Vagina (tissue), 2 donors: ENCODE measurements at places on chromosomes 6 and 20.

- no peak for DNase-seq
Observed at GRCh38 chr20:57829805-57830514, 120.1 kb upstream of the PMEPA1 start.

DNA sequence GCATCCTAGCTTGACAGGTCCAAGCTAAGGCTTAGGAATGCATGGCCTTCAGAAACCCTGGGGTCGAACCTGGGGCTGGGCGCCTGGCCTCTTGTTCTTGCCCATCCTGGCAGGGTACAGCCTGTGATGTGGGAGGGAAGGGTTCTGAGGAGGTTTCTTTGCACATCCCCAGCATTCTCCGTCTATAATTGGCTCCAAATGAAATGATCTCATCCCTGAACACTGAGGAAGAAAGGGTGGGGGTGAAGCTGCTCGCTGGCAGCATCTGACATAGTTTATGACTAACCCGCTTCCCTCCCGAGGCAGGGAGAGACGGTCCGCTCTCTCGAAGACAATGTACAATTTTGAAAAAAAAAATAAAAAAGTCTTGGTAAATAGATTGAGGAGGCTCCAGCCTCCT is 67.1 kb upstream of the ZNFX1 start:
- DNase-seq = no peak

DNA sequence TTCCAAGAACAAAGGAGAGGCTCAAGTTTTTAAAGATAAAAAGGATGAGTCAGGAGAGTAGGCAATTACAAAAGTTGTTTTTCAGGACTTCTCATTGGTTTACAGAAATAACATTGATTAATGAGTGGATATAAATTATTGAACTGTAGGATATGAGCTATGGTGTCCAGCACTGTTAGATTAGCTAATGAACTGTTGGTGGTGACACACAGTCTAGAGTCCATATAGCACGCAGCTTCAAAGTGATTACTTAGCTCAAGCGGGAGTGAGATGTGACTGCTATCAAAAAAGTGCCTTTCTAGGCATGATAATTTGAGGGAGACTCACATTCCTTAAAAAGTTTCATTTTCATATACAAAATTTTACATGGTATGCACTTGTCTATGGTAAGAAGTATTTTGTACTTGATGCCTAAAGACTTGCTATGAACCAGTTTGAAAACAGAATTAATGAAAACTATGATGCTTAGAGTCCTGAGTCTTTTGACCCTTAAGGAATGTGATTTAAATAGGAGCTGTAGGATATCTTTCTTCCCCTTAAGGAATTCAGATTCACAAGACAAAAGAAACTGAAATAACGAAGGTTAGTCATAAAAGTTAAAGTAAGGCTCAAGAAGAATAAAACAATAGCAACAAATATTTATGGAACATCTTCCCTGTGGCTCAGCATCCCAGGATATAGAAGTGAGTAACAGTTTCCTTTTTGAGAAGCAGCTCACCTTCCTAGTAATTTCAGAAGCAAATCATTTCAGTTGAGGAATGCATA is 22.2 kb upstream of the ADIG start:
- no peak for DNase-seq

DNA sequence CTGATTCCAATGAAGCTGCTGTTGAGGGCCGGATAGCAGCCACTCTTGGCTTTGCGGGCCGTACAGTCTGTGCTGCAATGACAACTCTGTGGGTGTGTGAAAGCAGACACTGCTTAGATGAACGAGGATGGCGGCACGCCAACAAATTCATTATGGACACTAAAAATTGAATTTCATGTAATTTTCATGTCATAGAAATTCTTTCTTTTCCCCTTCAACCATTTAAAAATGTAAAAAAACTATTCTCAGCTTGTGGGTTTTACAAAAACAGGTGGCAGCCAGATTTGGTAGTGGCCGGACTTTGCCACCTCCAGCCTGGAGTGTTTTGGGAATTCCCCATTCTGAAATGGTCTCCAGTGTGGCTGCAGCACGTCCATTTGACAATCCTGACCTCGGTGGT is 26.0 kb downstream of the MAS1 start:
- no peak for DNase-seq

DNA sequence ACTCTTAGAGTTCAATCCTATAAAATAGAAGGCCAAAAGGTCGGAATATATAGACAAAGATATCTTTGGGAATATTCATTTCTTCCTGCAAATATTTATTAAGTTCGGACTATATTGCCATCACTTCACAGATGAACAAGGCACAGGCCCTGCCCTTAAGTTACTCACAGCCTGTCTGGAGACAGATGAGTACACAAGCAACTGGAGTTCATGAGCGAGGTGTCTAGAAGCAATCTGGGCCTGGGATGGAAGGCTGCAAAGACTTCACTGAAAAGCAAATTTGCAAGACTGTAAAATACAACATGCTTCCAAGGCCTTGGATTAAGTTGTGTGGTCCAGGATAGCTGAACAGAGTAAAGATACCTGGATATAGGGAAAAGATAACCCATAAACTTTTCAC is 56.7 kb upstream of the CEP85L start:
- DNase-seq = no peak

DNA sequence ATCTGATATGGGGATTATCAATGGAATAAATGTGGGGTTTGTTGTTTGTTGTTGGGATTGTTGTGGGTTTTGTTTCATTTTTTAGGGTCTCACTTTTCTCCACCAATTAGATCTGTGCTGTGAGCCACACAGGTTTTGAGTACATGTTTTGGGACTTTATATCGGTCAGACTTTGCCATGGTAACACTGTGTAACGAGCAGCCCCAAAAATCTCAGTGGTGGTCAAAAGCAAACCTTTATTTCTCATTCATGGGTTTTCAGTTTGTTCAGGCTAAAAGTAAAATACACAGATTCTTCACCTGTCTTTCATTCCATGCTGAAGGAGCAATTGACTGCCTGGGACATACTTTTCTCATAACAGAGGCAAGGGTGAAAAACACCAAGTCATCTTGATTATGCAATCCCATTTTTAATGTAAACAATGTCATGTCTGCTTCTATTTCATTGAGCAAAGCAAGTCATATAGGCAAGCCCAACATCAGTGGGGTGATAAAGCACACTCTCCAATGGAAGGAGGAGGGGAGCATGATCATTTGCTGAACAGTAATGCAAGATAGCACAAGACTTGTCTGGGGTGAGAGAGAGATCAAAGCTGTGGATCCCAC is 101.1 kb upstream of the PLCB4 start:
- DNase-seq = no peak

GRCh38 chr6:2976571-2977085 is 5.3 kb upstream of the SERPINB6 start:
- DNase-seq = no peak

DNA sequence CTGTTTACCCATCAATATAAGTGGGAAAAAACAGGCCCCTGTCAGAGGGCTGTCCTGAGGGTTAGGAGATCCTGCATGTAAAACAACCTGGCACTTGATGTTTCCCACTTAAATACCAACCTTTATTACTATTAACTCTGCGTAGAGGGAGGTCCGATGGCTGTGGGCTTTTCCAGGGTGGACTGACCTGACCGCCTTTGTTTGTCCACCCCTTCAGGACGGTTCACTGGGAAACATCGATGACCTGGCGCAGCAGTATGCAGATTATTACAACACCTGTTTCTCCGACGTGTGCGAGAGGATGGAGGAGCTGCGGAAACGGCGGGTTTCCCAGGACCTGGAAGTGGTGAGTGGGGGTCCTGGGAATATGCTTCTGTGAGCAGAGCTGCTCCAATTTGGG is 47.3 kb downstream of the SASH1 start:
- no peak for DNase-seq

- no peak for DNase-seq
Observed at GRCh38 chr20:37520419-37520955, 563 bp upstream of the NNAT start.

DNA sequence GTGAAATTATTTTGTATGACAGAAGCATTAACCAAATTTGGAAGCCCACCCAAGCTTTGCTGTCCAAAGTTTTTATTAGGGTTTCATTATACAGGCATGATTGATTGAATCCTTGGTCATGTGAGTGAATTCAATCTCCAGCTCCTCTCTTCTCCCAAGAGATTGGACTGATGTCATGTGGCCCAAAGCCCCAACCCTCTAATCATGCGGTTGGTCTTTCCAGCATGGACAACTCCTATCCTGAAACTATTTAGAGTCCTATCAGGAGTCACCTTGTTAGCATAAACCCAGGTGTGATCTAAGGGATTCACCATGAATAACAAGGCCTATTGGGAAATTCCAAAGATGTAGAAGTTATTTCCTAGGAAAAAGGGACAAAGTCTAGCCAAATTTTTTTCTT is 10.6 kb downstream of the POLR3F start:
- no peak for DNase-seq

DNA sequence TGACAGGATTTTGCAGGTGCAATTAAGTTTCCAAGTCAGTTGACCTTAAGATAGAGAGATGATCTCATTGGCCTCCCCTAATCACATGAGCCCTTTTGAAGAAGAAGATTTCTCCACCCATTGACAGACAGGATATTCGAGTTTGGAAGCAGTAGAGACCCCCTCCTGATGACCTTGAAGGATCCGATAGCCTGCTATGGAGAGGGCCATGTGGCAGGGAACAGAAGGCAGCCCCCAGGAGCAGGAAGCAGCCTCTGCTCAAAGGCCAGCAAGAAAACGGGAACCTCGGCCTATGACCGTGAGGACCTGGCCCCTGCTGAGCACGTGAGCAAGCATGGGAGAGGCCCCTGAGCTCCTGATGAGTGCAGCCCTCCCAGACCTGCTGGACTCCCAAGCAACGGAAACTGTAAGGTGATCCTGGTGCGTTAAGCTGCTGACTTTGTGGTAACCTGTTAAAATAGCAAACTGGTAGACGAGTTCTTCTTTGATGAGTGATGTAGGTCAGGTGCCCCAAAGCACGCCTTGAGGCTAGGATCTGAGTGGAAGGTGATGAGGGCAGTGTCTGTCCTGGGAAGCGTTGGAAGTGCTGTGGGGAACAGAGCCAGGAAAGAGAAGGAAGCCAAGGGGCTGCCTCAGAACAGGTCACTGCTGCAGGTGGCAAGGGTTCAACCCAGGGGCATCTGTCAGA is 18.5 kb upstream of the TUBB2A start:
- DNase-seq = no peak

- no peak for DNase-seq
Observed at GRCh38 chr6:147053311-147053921, 150.8 kb upstream of the STXBP5 start.

- no peak for DNase-seq
Observed at GRCh38 chr6:76439811-76440210, 367.3 kb upstream of the IMPG1 start.

DNA sequence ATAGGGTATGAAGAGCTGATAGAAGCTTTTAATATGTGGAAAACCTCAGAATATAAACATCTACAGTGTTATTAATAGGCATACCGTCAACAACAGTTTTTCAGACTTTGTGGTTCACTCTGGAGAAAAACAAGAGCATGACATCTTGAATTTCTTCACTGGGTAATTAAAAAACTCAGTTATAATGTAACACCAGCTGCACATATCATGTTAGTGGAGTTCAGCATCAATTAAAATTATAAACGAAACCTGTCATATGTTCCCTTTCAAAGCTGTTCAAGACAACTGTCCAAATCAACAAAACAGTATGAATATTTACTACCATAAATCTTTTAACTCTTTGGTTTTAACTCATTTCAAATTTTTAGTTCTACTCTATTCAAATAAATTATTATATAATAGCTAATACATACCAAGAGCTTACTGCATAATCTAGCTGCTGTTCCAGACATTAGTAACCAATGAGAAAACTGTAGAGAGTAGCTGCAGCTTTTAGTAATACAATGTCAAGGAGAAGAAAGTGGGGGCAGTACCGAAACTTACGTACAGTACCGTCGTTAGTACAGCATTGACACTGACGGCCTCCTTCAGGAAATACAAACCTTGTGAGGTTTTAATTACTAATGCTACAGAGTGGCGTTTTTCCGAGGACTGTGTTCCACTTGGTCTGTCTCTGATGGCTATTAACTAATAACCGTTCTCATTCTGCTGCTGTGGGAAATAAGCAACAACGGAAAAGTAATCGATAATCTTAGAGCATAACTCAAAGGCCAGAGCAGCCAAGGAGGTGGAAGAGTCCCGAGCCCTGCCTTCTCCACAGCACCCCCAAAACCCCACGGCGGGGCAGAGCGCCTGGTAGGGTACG is 532 bp upstream of the PM20D2 start:
- DNase-seq = no peak

DNA sequence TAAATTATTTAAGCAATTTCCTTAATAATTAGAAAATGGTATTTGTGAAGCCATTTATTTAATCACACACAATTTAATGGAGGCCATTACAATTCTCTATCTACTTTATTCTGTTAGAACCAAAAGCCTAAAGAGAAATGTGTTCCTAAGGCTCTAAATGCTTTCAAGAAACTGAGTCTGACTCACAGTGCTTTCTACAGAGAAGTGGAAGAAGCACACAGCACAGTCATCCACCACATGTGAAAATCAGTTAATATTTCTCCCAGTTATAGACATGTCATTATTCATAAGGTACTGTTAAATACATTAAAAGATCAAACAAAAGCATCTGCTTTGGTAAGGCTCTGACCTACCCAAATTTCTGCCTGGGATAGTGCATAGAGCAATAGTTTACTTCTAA is 214.4 kb downstream of the ALDH8A1 start:
- no peak for DNase-seq

- no peak for DNase-seq
Observed at GRCh38 chr20:61437280-61438206, 185.5 kb downstream of the CDH4 start.

GRCh38 chr6:159829526-159829925 is 29.4 kb downstream of the PNLDC1 start:
- DNase-seq = no peak

DNA sequence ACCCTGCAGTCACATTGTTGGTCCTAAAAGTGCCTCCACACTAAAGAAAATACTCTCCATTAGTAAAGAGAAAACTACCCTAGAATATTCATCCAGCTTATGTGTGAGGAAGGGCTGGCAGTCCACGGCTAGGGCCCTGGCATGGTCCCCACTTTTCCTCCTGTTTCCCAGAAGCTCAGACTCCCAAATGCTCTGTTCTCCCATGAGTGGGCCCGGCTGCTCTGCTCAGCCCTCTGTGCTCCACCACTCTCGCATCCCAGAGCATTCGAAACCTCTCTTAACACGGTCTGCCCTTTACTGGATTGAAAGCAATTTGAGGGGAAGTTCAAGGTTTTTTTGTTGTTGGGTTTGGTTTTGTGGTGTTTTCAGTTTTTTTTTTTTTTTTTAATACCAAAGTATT is 61.8 kb downstream of the APCDD1L start:
- no peak for DNase-seq

DNA sequence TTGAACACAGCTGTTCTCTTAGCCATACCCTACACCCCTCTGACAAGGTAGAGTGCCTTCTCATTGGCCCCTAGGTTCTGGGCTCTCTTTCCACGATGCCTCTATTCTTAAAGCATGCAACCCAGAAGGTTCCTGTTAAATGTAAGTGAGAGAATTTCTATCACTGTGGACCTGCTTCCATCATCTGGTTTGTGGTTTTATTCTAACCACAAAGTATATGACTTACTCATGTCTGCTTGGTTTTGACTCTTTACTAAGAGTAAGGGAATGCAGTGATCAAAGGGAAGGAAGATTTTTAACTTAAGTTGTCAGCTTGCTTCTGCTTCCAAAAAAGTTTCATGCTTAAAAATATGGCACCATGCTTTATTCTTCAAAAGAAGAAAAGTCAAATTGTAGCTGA is 80.2 kb downstream of the ANKEF1 start:
- DNase-seq = no peak

- DNase-seq = no peak
Observed at GRCh38 chr20:59393142-59393541, 92.7 kb downstream of the EDN3 start.

GRCh38 chr20:40771308-40771610 is 82.2 kb upstream of the MAFB start:
- peak; percentile 56 for DNase-seq
